ENCODE measurements at places on chromosomes 12 and 14.

DNA sequence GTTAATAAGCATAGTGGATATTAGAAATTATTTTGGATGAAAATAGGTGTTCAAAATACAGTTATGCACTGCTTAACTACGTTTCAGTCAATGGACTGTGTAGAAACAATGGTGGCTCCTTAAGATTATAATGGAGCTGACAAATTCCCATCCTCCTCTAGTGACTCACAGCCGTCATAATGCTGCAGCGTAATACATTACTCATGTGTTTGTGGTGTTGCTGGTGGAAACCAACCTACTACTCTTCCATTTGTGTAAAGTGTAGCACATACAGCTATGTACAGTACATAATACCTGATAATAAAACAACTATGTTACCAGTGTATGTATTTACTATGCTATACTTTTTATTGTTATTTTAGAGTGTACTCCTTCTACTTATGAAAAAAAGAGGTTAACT lies 111.2 kb upstream of the TMCC3 start:
- no peak for DNase-seq

DNA sequence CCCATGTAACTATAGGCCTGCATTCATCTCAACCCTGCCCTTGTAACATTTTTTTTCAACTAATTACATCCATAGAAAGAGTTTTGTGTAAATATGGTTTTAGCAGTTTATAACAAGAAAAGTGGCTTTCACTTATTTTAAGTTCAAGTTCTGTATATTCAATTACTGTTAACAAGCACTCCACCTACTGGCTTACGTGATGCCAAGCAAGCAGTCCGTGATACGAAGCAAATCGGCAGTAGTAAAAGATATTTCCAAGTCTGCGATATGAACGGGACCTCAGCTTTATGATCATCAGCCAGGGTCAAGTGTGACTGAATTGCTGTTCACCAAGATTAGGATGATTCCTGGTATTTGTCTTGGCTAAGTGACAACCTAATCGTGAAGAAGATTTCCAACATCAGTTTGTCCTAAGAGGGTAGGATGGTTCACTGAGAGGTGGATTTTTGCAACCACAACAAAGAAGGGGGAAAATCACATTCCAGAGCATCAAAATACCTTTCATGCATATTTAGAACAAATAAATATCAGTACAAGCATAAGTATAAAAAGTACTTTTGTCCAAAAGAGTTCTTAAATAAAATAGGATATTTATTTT lies 456.2 kb downstream of the FOXG1 start:
- peak; percentile 12 for DNase-seq

DNA sequence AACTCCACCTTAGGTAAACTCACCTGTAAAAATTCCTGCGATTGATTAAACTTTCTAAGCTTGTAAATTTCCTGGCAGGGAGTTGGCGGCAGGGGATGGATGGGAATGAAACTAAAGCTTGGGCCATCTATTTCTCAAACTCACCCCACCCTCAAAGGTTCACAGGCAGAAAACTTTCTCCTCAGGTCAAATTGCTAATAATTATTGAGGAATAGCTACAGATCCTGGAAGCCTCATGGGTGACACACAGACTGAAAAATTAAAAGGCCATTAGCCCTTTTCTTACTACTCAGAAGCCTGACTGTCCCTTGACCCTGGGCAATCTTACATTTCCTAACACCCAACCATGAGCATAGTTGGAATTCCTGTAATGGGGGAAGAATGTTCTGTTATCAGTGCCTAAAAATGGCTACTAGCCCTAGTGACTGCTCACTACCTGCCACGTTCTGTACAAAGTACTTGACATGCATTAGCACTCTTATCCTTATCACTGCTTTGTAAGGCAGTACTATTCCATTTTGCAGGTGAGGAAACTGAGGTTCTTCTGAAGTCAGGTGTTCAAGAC lies 12.4 kb upstream of the SYNDIG1L start:
- no peak for DNase-seq

DNA sequence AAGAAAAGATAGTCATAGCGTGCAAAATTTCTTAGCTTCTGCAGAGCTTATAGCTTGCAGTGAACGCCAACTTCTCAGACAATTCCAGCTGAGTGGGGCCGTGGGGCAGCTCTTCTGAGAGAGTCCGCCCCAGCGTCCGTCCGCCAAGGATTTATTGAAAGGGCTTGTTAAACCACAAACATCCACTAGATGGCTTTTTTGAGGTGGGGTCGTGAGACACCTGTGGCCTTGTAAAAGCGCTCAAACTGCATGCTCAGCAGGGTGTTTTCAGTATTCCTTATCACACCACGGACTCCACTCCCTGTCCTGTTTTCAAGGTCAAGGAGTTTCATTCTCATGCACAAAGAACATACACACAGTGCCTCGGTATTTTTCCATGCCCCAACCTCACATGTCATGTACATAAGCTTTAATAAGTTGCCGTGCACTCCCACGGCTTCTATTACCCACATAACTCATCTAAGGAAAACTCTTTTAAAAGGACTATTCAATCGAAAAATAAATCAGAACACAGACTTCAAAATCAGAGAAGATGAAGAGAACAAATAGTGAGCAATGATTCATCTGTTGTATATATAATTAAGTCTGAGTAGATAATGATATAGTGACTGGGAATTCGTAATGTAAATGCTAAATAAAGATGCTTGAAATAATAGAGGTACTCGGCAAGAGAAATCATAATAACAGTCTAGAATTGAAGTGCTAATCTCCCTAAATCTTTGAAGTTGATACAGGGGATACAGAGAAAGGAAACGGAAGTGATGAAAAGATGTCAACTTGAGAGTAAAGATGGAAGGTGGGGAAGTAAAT lies 46.7 kb downstream of the WBP11 start:
- DNase-seq, result peak; percentile 21

GRCh38 chr12:31390991-31391390 lies 65.0 kb upstream of the SINHCAF start:
- no peak for DNase-seq

DNA sequence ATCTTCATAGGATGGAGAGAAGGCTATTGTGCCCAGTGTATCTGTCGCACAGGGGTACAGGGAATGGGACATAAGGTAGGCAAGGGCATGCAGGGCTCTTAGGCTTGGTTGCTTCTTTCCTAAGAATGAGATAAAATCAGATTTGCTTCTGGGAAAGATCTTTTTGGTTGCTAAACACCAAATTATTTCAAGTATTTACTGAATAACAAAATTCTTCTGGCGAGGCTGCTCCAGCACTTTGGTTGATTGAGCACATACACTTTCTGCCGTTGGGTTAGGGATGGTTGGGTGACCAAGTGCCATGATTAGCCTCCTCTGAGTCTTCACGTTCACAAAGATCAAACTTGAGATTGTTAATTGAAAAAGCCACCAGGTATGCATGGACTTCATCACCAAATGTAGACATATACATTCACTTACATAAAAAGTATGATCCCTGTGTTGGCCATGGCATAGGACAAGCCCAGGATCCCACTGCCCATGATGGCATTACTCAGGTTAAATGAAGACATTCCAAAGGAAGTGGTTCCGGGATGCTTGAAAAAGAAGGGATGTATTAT lies 38.2 kb downstream of the SLC38A4 start:
- DNase-seq, result no peak

DNA sequence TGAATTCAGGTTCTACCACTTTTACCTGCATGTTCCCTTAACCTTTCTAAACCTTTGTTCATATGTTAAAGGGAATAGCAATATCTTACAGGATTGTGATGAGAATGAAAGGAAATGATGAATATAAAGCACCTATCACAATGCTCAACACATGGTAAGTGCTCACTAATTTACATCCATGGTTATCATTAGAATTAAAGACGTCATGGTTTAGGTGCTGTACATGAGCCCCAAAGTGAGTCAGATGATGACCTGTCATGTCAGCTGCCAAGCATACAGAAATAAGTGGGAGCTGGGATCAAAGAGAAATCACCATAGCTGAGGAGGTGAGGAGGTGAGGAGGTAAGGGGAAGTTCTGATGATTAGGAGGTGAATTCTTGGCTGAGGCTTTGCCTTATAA lies 135.9 kb upstream of the ATP2B1 start:
- no peak for DNase-seq

- no peak for DNase-seq
Observed at GRCh38 chr12:73902260-73902659, 635.4 kb upstream of the ATXN7L3B start.
